ENCODE measurements at places on chromosomes 6 and 20. TPM values are rescaled to one million over a fixed set of nuclear protein-coding genes. Genes with fewer than 3 reads are reported as not detected.

DNA sequence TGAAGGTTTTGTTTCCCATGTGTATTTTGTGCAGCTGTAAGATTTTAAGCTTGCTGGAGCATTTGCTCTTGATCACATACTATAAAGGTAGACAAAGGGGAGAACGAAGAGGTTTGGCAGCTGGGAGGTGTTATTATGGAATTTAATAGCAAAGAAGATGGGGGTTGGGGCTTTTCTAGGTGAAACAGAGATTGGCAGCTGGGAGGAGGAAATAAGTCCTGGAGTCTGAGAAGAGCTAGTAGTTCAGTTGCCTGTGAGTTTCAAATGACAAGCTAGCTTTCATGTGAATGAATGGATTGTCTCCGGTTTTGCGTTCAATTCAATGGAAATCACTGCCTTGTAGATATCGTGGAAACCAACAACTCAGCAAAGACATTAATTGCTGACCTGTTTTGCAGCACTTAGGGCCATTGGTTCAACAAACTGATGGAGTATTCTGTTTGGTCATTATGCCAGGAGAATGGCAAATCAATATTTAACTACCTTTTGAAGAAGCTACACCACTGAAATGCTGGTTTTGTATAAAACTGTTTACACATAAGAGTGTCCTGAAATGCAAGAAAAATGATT is 38.1 kb upstream of the FLRT3 start:
- no peak for DNase-seq

DNA sequence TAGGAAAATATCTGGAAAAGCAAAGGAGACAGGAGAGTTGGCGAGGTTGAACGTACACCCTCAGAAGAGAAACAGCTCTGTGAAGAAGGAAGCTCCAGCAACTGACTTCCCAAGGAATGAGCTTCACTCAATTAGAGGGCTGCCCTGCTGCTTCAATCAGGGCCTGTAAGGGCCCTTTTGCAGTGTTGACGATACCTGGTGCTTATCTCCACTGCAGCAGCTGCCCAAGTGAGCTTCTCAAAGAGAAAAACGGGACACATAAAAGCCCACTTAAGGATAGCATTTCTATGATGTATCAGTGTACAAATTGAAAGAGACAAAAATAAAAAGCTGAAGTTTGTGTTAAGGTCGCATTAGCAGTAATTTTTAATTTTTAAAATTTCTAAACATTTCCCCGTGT is 16.4 kb downstream of the SEC63 start:
- no peak for DNase-seq

DNA sequence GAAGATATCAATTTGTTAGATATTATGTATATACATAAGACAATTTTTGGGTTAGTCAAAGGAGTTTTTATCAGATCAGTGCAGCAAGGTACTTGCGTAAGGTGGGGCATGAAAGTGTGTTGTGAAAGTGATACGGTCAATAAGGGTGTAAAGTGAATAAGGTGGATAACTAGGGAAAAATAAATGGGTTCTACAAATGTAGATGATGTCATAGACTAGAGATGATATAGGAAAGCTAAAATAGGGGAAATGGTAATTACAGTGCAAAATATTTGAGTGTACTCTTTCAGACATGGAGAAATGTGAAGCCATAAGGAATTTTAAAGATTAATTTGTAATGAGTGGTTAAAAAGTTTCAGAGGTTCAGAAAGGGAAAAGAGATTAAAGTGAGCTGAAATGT is 180.6 kb upstream of the KHDRBS2 start:
- no peak for DNase-seq

- peak; percentile 30 for DNase-seq
Observed at GRCh38 chr6:56890683-56891429, 64.1 kb upstream of the BEND6 start.

The IER3 gene
- polyA plus RNA-seq: 158 TPM

DNA sequence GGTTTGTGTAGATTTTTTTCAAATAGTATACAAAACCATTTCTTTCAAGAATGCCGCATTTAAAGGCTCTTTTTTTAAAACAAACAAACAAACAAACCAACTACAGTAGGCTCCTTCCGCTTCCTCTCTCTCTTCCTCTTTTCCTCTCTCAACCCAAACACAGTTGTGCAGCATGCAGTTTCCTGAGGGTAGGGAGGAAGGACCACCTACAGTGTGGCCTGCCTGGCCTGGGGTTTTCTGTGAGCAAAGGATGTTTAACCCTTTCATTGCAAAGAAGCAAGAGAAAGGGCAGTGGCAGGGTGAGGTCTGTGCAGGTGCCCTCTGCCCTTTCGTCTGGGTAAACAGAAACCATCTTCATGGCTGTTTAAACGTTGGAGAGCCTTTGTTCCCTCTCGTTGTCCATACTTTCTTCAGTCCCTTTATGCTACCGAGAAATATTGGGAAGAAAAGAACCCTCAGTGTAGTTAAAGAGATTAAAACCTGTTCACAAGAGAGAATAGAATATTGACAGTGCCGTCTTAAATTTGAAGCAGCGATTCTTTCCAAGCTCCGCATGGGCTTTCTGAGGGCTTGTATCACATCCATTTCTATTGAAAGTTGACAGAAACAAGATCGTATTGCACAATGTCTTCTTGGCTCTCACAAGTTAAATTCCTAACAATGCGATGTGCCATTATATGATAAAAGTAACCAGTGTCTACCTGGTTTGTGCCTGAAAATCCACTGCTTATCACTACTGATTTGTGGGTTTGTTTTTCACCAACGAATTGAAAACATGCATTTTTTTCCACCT is 215.5 kb upstream of the SNX9 start:
- DNase-seq: no peak

DNA sequence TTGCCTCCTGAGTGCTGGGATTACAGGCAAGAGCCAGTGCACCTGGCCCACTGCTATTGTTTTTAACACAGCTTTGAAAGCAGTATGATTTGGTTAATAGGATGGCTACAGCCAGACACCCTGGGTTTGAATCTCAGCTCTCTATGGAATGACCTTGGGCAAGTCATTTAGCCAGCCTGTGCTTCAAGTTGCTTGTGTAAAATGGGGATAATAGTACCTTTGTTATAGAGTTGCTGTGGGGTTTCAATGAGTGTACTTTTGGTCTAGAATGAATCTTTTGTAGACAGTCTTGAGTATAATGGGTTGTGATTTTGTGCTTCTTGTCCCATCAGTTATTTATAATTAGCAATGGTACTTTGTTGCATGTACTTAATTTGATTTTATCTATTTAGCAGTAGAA is 70.9 kb downstream of the JARID2 start:
- DNase-seq: no peak

- DNase-seq: no peak
Observed at GRCh38 chr6:7004581-7005297, 103.0 kb upstream of the RREB1 start.

GRCh38 chr20:57791178-57791962 is 81.6 kb upstream of the PMEPA1 start:
- DNase-seq: no peak

DNA sequence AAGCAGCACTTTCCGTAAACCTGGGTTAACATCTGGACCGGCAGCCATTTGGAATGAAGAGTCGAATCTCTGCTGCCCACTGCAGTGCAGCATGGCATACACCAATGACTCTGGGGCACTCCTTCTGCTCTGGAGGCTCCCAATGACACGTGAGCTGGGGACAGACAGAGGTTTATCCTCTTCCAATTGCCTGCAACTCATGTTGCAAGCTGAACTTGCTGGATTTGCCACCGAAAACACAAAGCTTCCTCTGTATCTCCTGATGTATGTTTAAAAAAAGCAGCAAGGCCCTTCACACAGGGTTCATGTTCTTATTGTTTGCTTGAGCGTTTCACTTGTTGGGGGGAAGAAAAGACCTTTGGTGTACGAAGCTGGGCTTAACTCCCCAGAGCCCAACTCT is 10.8 kb downstream of the NCOA5 start:
- no peak for DNase-seq
